Activated gamma-delta T cell (primary cell): ENCODE measurements at places on chromosomes 5 and 9.

- no peak for DNase-seq
These were observed 1604.5 kb upstream of the NUDT12 start for GRCh38 chr5:105167092-105167491.

- DNase-seq: no peak
These were observed 1662.4 kb upstream of the ACO1 start for GRCh38 chr9:30722065-30722464.

- no peak for DNase-seq
These were observed 16.0 kb downstream of the ENC1 start for GRCh38 chr5:74624501-74624900.

- DNase-seq: no peak
These were observed 43.5 kb downstream of the RMI1 start for GRCh38 chr9:84024041-84024575.

GRCh38 chr9:7320841-7321240, 478.7 kb downstream of the DMAC1 start:
- DNase-seq: no peak

DNA sequence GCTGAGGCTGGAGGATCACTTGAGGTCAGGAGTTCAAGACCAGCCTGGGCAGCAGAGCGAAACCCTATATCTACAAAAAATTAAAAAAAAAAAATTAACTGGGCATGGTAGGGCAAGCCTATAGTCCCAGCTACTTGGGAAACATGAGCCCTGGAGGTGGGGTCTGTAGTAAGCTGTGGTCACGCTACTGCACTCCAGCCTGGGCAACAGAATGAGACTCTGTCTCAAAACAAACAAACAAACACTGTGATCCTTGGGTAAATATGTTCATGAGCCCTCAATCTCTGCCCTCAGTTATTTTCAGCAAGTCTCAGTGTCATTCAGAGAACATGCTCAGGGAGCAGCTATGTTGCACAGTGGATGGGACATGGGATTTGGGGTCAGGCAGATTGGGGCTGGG, 76.2 kb downstream of the PTTG1 start:
- DNase-seq: no peak

DNA sequence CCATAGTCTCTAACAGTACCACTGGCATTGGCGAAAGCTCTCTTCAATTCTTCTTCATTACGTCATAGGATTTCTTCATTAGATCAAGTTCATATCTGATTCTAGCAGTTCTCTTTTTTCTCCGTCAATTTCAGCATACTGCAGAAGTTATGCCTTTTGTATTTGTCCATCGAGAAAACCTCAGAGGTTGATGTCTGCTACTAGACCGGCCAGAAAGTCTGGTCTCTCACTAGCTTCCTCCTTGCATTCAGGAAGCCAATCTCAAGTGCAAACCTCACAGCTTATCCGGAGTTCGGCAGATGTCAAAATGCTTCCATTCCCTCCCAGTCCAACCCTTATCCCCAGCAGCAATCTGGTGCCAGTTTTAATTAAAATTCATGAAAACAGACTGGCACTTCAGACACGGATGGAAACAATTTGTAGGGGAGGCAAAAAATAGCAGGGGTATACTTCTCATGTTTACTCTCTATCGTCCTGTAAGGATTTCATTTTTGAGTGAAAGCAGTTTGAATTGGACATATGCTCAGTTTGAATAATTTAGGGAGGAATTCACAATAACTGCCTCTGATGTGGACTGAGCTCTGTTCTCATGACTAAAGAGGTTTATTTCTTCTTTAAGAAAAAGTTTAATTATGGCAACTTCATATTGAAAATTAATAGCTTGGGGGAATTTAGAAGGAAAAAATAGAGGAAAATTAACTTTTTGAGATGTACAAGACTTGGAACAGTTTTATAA, 56.4 kb upstream of the TMC1 start:
- no peak for DNase-seq

- no peak for DNase-seq
These were observed 15.3 kb downstream of the GCNT4 start for GRCh38 chr5:75037106-75037505.

GRCh38 chr5:167608390-167609272, 682.8 kb upstream of the WWC1 start:
- DNase-seq: no peak

DNA sequence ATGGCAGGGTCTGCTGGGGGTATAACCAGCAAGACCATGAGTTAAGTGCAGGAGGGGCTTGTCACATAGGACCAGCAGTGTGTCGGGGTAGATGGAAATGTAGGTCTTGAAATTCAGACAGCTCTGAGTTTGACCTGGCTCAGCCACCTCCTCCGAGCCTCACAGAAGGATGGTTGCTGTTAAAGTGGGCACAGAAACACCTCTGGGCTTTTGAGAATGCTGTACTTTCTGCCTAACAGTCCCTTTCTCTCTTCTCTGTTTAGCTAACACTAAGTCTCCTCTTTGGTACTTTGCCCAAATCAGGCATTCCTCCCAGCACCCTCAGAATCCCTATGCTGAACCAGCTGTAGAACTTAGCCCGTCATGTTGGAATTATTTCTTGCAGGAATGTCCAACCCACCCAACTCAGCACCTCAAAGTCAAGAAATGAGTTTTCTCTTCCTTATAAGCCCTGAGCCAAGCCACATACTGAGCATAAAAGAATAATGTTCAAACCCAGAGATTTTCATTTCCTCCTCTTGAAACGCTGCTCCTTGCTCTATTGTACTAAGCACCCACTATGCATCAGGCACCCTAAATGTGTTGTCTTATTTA, 41.7 kb upstream of the MATR3 start:
- no peak for DNase-seq

GRCh38 chr5:165286692-165287091, 1781.3 kb downstream of the MAT2B start:
- no peak for DNase-seq

DNA sequence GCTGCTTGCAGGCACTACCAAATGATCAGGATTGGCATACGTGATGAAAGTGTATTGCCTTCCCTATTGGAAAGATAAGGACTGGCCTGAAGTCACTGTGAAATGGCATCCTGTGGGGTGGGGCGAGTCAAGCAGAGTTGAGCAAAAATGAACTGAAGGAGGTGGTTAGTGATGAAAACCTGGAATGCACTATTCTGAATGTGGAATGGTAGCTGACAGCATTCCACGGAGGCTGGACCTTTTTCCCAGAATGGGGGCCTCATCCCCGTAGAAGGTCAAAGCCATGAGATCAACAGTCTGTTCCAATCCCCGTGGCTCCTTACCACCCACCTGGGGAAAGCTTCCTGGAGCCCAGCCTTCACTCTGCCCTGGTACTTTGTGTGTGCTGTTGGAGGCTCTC, 37.7 kb downstream of the ASS1 start:
- no peak for DNase-seq

- DNase-seq: no peak
These were observed 475 bp downstream of the DDX31 start for GRCh38 chr9:132669319-132669697.

DNA sequence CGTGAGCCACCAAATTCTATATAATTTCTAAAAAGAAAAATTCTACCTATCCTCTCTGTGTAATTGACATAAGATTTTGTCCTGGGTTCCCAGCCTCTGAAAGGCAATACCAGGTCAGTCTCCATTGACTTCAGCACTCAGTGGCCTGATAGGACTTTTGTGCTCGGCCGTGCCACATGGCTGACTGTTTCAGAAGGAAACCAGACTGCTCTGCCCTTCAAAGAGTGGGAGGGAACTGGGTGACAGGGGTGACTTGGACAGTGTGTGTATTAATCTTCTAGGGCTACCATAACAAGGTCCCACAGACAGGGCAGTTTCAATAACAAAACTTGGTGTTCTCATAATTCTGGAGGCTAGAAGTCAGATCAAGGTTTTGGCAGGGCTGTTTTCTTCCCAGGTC, 43.0 kb downstream of the ARHGAP26 start:
- DNase-seq: no peak

DNA sequence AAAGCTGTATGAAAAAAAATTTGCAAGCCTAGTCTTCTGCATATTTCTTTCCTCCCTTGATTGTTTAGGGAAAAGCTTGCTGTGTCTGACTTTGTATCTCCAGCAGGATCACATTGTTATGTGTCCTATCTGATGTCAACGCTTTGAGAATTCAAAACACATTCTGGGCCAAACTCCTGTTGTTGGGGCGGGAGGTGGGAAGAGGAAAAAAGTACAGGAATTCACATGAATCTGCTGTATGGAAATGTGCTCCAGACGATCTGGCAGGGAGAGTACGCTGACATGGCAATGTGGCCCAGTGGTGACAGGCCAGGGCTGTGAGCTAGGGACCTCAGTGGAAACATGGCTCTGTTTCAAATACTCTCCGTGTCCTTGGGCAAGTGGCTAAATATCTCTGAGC, 87.4 kb upstream of the GNA14 start:
- DNase-seq: no peak

DNA sequence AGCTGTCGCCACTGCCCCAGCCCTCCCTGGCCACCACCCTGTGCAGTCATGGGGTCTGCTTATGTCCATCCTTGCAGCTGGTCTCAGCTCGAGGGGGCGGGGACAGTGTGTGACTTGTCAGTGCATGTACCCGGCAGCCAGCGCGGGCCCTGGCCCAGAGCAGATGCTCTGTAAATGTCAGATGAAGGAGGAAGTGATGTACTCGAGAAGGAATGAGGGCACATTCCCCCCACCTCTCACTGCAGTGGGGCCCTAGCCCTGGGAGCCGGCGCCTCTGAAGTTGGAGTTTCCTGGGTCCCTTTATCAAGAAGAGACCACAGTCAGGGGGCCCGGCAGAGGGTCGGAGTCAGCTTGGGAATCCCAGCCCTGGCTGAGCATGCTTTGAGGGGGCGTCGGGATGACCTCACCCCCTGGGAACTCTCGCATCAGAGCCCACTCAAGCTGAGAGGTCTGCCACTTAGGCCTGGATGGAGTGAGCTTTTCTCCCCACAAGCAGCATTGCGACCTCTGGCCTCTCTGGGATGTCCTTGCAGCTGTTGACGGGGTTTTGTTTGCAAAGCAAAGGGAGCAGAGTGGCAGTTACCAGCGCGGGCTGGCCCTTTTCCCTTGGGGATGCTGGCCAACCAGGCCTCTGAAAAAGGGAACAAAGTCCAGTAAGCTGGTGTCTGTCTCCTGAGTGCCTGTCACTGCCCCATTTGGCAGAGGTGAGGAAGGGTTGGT, 19.0 kb downstream of the NEURL1B start:
- no peak for DNase-seq

GRCh38 chr5:145237843-145238242, 597.3 kb downstream of the PRELID2 start:
- DNase-seq: no peak

DNA sequence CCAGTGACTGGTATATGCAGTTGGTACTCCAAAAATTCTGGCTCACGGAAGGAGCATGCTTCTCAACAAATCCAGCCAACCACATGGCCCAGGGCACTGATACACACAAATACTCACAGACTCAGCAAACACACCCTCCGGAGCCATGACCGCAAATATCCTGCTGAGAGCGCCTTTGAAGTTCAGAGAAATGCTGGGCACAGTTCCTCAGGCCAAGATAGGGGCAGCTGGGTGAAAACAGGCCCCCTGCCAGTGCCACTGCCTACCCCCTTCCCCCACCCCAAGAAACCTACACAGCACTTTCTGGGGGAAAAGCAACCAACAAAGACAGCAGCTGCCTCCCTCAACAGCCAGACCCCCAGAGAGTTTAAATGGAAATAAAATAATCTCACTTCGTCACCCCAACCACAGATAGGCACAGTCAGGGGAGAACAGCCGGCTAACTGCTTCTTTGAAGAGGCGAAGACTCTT, 120.0 kb downstream of the C5orf15 start:
- DNase-seq: no peak

GRCh38 chr5:76547242-76547890, 75.8 kb downstream of the F2RL2 start:
- no peak for DNase-seq

GRCh38 chr5:142057697-142058056, 44.9 kb upstream of the GNPDA1 start:
- no peak for DNase-seq

- DNase-seq: no peak
These were observed 59.1 kb upstream of the SH3GL2 start for GRCh38 chr9:17519761-17520160.

DNA sequence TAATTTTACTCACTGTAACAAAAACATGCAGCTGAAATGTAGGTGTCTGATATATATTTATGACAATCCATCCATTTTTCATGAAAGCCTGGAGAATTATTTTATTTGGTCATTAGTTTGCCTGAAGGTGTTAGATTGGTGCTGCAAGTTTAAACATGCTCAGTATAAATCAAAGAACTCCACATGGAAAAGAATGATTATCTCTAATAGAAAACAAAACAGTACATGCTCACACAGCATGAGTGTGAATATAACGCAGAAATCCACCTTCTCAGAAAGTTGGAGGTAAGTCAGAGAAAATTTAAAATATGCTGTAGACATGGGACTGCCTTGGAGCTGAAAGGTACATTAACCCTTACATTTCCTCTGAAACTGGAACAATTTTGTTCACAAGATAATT, 165.5 kb upstream of the RGS7BP start:
- no peak for DNase-seq

DNA sequence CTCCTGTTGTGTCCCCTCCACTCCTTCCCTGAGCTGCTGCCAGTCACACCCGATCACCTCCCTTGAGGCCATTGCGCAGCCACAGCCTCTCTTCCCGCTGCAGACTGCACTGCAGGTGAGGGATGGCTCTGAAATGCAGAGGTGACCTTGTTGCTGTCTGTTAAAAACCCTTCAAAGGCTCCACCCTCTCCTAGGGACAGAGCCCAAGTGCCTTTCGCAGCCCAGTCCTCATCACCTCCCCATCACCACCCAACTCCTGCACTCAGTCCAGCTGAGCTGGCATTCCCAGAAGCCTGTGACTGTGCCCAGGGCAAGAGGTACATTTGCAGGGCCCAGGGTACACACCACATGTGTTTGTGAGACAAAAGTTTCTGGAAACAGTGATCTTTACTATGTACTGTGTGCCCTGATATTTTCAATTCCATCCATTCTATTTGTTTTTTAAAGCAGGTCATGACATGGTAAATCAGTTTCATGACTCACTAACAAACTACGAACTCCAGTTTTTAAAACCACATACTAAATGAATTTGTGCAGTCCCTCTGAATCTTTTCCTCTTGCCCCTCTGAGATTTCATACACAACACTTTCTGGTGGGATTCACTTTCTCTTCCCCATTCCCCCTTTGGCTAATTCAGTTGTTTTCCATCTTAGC, 73.0 kb upstream of the SPOCK1 start:
- DNase-seq: no peak

- DNase-seq: no peak
These were observed 55.0 kb upstream of the TRPC7 start for GRCh38 chr5:136420168-136420898.
